ENCODE measurements at places on chromosomes 12 and 14.

GRCh38 chr12:68695454-68695853 is 8.7 kb downstream of the NUP107 start:
- no peak for DNase-seq

DNA sequence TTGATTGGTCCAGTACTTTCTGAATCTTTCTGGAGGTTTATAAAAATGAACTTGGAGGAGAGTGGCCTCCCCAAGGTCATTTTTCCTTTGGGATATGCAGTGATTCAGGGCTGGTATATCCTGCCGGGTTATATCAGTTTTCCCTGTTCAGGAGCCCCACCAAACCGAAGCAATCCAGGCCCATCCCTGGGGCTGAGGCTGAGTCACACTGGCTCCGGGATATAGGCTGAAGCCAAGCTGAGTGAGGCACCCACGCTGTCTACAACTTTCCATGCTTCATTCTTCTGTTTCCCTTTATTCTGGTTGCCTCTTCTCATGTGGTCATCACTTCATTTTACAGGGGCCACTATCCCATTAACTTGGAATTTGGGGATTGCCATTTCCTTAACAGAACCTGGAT is 3.4 kb downstream of the SSPN start:
- DNase-seq = no peak

DNA sequence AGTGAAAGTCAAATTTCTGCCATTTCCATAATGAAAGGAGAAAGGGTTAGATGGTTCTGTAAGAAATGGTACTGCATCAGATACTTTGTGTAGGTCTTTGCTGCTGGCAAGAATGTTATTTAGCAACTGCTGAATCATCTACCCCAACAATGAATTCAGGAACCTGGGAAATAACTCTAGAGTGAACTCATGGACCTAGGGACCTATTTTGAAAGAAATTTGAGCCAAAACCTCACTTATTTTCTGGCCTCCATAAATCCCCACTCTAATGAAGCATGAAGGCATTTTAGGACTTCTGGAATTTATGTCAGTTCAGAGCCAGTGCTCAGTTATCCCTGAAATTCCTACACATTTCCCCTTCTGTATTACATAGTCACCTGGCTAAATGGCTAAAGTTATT is 50.9 kb upstream of the CPNE8 start:
- DNase-seq = no peak

DNA sequence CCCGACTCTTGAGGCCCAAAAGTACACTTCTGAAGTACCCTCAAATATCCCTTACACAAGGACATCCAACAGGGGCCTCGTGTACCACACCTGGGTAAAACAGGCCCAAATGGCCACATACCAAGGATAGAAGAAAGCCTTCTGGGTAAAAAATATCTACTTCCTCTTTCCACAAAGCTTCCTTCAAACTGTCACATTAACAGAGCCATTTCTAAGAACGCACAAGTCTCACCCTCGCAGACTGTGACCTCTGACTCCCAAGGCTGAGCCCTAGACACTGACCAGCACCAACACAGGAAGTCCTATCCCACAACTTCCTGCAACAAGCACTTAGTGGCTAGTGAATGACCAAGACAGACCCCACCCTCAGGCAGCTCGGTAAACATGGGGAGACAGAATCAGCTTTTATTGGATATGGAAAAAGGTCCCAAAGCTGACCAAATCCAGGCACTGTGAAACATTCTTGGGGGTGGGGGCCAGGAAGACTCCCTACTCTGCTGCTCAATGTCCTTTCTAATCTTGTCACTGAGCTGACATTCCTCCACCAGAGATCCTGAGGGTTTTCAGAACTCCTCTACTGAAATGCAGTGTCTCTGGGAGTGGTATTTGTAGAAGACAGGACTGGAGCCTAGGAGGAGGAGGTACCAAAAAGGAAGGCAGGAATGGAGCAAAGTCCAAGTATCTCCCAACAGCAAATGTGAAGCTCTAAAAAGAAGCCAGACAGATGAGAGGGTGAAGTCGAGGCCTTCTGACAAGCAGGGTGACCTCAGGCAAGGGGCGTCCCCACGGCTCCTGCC is 15.9 kb downstream of the KCTD10 start:
- DNase-seq = no peak

DNA sequence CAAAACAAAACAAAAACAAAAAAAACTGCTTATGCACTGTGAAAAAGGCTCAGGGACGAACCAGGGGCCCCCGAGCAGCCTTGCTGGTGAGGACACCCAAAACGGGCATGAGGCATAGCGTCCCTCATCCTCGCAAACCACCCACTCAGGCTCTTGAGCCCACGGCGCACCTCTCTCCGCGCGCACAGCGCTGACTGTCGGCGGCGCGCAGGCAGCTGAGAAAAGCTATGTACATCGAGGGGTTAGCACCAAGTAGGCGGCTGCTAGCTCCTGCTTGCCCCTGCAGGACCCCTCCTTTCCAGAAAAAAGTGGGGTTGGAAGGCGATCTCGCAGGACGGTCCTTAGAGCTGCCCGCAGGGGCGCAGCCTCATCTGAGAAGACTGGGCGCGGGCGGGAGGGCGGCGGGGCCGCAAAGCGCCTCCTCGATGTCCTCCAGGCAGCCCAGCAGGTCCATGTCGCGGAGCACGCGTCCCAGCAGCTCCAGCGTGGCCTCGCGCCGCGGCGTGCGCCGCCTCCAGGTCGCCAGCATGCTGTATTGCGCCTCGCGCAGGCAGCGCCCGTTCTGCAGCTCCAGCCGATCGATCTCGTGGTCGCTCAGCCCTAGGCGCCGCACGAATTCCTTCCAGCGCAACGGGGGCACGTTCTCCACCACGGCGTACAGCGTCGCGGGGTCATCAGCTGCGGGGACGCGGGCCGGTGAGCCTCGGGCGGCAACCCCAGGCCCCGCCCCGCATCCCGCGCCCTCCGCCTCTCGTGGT is 12.8 kb downstream of the TNFRSF1A start:
- no peak for DNase-seq

GRCh38 chr12:116642106-116642505 is 82.9 kb downstream of the MAP1LC3B2 start:
- no peak for DNase-seq

DNA sequence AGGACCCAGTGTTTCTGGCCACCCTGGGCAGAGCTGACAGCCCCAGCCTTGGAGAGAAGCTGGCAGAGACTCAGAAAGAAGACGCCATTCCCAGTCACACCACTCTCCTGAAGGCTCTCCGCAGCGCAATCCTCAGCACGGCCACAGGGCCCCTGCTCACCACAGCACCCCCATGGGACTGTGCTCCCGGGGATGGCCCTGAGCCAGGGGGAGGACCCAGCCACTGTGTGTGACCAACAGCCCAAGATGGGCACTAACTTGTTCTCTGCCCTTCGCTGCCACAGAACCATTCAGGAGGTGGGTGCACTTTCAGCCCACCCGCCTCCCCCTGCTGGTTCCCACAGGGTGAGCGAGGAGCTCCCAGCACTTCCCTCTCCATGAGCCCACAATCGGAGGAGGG is 57.1 kb downstream of the CCNK start:
- DNase-seq = no peak

GRCh38 chr12:48828293-48828692 is 10.0 kb downstream of the CACNB3 start:
- no peak for DNase-seq

DNA sequence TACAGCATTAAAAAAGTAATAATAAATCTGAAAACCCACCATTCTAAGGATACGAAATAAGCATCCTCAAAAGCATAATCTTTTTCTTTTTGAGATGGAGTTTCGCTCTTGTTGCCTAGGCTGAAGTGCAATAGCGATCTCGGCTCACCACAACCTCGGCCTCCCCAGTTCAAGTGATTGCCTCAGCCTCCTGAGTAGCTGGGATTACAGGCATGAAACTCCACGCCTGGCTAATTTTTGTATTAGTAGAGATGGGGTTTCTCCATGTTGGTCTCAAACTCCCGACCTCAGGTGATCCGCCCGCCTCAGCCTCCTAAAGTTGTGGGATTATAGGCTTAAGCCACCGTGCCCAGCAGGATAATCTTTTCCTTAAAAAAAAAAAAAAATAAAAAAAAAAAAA is 4.3 kb downstream of the CCNT1 start:
- no peak for DNase-seq

DNA sequence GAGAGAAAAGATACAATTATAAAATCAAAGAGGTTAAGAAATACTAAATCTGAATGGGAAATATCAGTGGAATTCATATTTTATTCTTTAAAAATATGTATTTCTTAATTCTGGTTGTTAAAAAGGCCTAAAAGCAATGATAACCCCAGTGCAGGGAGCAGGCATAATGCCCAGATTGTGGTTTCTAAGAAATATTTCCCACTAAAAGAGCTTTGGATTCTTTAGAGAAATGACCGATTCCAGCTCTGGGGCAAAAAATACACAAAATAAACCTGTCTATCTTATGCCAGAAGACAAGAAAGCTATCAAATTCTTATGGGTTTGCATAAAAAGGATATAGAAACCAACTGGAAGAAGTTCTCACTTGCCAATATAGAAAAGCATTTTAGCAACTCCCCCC is 71.6 kb downstream of the PDE6H start:
- DNase-seq = no peak

DNA sequence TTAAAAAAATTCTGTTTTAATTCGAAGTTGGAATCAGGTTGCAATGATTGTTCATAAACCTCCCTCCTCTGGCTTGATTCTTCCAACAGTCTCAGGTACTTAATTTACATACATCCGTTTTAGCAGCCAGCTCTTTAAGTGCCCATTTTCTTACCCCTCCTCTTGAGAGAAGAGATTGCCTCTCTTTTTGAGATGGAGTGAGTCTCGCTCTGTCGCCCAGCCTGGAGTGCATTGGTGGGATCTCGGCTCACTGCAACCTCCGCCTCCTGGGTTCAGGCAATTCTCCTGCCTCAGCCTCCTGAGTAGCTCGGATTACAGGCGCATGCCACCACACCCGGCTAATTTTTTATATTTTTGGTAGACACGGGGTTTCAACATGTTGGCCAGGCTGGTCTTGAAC is 146.4 kb upstream of the AMIGO2 start:
- no peak for DNase-seq

- DNase-seq = no peak
Observed at GRCh38 chr12:66920205-66920604, 241.3 kb upstream of the GRIP1 start.

GRCh38 chr12:505221-505620 is 45.5 kb downstream of the B4GALNT3 start:
- no peak for DNase-seq

GRCh38 chr12:32419520-32419960 is 20.2 kb downstream of the FGD4 start:
- DNase-seq = no peak

- no peak for DNase-seq
Observed at GRCh38 chr12:122834921-122835749, at the start of gene HIP1R. Gene HIP1R (plus strand): TSS chr12:122835457. CDS start chr12:122835551, 94 bp downstream.

GRCh38 chr12:130835011-130835410 is 4.0 kb downstream of the STX2 start:
- no peak for DNase-seq

GRCh38 chr12:104462931-104463339 is 6.2 kb downstream of the CHST11 start:
- no peak for DNase-seq

DNA sequence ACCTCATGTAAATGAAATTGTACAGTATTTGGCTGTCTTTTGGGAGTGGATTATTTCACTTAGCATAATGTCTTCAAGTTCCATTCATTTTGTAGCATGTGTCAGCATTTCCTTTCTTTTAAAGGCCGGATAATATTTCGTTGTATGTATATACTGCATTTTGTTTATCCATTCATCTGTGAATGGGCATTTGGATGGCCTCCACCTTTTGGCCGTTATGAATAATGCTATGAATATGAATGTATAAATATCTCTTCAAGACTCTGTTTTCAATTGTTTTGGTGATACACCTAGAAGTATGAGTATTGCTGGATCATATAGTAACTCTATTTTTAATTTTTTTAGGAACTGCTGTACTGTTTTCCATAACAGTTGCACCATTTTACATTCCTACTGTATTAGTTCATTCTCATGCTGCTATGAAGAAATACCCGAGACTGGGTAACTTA is 164.9 kb downstream of the DYRK2 start:
- no peak for DNase-seq

DNA sequence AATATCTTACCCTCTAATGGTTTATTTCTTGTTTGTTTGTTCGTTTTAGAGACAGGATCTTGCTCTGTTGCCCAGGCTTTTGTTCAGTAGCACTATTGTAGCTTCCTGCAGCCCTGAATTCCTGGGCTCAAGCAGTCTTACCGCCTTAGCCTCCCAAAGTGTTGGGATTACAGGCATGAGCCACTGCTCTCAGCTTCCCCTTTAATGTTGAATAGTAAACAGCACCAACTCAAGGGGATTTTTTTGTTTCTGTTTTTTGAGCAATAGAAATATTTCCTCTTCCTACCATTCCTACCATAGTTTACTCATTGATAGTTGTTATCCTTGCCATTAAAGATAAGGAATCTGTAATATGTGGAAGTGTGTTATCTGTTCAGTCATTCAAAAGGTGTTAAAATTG is 10.7 kb downstream of the ARID4A start:
- DNase-seq = no peak

GRCh38 chr14:96204151-96205058 is at the start of gene BDKRB2:
Gene BDKRB2 (plus strand): TSS chr14:96204839. CDS start chr14:96237108, 32,269 bp downstream.
- DNase-seq = peak; percentile 28

DNA sequence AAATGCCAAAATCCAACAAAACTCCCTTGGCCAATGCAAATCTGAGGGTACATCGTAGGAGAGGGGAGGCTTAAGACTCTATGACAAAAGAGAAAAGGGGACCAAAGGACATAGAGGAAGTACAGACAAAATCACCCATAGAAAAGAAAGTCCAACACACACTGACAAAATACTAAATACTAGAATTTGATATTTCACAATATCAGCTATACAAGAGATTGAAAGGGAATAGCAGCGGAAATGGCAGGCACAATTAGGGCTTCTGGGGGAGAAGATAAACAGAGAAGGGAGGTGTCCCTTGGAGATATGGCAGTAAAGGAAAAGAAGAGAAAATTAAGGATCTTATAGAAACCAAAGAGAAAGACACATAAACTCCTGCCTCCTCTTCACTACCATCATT is 29.0 kb downstream of the ATP2B1 start:
- no peak for DNase-seq

All from LNCaP clone FGC (cell line).